Gastroesophageal sphincter (tissue), 4 donors: ENCODE measurements at places on chromosomes 16 and 17. TPM values are rescaled to one million over a fixed set of nuclear protein-coding genes. Genes with fewer than 3 reads are reported as not detected.
A peak's percentile ranks its signal among the peaks of the same experiment; 100 is the strongest.

DNA sequence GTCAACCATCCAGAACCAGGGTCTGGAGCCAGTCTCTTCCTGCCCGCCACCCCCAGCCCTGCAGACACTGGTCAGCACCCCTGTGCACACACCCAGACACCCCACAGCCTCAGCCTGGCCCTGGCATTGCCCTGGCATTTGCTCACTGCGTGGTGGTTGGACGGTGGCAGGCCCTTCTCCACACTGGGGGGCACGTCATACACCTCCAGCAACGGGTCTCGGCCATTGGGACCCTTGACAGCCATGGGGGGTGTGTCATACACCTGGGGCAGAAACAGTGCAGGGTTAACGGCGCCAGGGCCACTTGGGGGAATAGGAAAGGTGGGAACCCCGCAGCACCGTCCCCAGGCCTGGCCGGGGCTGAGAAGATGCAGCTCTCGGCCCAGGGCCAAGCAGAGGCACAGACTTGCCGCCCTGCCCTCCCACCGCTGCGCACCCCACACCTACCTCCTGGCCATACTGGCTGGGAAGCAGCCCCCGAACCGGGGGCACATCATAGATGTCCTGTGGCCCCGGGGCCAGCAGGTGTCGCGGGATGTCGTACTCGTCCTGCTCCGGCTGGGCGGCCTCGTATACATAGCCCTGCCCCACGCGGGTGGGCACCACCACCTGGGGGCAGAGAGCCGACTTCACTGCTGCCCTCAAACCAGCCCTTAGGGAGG lies 14.6 kb downstream of the BCAR1 start:
- H3K27ac ChIP-seq = peak overlapping the region; percentile 87
- no peak overlapping the region for H3K4me3 ChIP-seq
- H3K36me3 ChIP-seq = no peaks in the 10 kb centered on the region
- ATAC-seq = no peak

GRCh38 chr16:31325171-31325570 lies 29.8 kb upstream of the ITGAX start:
- peaks cover 48% of the 10 kb centered on the region for H3K27me3 ChIP-seq
- H3K27ac ChIP-seq = no peak overlapping the region
- ATAC-seq = no peak
- no peaks in the 10 kb centered on the region for H3K36me3 ChIP-seq
- H3K4me3 ChIP-seq = no peak overlapping the region

- H3K27ac ChIP-seq = no peak overlapping the region
- H3K27me3 ChIP-seq = no peaks in the 10 kb centered on the region
- no peak for ATAC-seq
- H3K4me3 ChIP-seq = no peak overlapping the region
- peaks cover 66% of the 10 kb centered on the region for H3K4me1 ChIP-seq
- H3K36me3 ChIP-seq = peaks cover 28% of the 10 kb centered on the region
Observed at GRCh38 chr17:35729405-35729833, 2.0 kb upstream of the RASL10B start.

DNA sequence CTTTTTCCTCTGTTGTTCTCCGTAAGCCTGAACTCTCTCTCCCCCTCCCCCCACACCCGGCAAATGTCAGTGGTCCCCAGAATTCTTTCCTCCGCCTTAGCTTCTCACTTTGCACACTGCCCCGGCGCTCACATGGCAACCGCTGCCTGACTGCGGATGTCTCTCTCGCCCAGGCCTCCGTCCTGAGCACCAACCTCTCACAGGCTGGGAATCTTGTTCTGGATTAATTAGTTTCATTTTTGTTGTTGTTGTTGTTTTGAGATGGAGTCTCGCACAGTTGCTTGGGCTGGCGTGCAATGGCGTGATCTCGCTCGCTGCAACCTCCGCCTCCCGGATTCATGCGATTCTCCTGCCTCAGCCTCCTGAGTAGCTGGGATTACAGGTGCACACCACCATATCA lies 16.7 kb downstream of the C17orf100 start:
- no peak for ATAC-seq
- no peak overlapping the region for H3K27ac ChIP-seq
- H3K4me3 ChIP-seq = no peak overlapping the region
- H3K4me1 ChIP-seq = no peaks in the 10 kb centered on the region
- peaks cover 44% of the 10 kb centered on the region for H3K27me3 ChIP-seq

GRCh38 chr16:89442990-89443726 lies 47.2 kb downstream of the ANKRD11 start:
- H3K27ac ChIP-seq = peak overlapping the region; percentile 74
- no peak overlapping the region for H3K4me3 ChIP-seq
- H3K36me3 ChIP-seq = no peaks in the 10 kb centered on the region
- H3K27me3 ChIP-seq = no peaks in the 10 kb centered on the region
- H3K4me1 ChIP-seq = peaks cover 100% of the 10 kb centered on the region
- peak; percentile 75 for ATAC-seq

RAB37 gene
- 2.5 TPM for total RNA-seq

SLX1B gene
- 11.4 TPM for total RNA-seq

CD7 gene
- 0.94 TPM for total RNA-seq

C17orf67 gene
- 3.5 TPM for total RNA-seq
